ENCODE measurements at places on chromosomes 7 and 10.
A peak's percentile ranks its signal among the peaks of the same experiment; 100 is the strongest.

- no peak for DNase-seq
Observed at GRCh38 chr10:4453950-4454349, 372.1 kb upstream of the AKR1E2 start.

- no peak for DNase-seq
Observed at GRCh38 chr10:91596825-91597196, 36.1 kb downstream of the PPP1R3C start.

- DNase-seq = no peak
Observed at GRCh38 chr10:78752708-78753107, 316.1 kb upstream of the ZMIZ1 start.

GRCh38 chr10:122674781-122675180 is 24.9 kb downstream of the C10orf120 start:
- peak; percentile 42 for DNase-seq

GRCh38 chr10:26697922-26698608 is 564 bp downstream of the PDSS1 start:
- DNase-seq = no peak

GRCh38 chr7:142319970-142320369 is 62.1 kb upstream of the PRSS58 start:
- DNase-seq = no peak

DNA sequence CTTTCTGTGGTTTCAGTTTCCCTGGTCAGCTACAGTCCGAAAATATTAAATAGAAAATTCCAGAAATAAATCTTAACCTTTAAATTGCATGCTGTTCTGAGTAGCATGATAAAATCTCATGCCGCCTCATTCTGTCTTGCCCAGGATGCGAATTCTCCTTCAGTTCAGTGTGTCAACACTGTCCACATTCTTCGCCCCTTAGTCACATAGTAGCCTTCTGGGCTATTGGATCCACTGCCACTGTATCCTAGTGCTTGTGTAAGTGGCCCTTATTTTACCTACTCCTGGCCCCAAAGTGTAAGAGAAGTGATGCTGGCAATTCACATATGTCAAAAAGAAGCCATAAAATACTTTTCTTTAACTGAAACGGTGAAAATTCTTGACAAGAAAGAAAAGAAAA is 129.6 kb downstream of the ZWINT start:
- no peak for DNase-seq

DNA sequence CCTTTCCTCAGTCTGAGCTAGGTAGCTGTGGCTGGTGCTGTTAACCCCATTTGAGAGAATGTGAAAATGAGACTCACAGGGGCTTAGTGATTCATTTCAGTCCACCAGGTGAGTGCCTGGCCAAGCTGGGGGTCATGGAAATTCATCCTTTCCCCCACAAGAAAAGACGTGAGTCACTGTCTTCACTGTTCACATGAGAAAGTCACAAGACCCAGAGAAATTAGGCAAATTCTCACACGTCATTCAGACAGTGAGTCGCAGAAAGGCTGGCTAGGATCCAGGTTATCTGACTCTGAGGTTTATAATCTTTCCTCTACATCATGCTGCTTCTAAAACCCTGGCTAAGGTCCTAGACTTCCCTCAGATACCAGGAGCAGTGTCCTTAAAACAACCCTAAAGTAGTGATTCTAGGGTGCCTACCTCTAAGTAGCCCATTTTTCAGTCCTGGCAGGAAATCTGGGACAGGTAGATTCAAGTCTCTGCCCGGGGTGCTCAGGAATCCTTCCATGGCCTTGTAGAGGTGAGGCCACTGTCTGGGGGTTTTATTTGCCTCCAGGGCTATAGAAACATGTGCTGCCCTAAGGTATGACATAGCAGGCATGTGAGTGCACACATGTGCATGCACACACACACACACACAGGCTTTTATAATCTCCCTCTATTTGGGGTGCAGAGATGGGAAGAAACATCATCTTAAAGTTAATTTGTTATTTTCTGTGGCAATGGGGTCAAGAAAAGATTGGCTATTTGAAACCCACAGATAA is 427.9 kb upstream of the CELF2 start:
- no peak for DNase-seq

All from left ventricle myocardium inferior (tissue), 1 donor.